ENCODE measurements at places on chromosomes 5 and 9.
A peak's percentile ranks its signal among the peaks of the same experiment; 100 is the strongest.

- H3K27me3 ChIP-seq, result peaks cover 5% of the 10 kb centered on the region
- no peaks in the 10 kb centered on the region for H3K4me1 ChIP-seq
- no peak overlapping the region for H3K4me3 ChIP-seq
- no peak for DNase-seq
Measured at GRCh38 chr5:67748165-67748690, 467.3 kb upstream of the PIK3R1 start.

DNA sequence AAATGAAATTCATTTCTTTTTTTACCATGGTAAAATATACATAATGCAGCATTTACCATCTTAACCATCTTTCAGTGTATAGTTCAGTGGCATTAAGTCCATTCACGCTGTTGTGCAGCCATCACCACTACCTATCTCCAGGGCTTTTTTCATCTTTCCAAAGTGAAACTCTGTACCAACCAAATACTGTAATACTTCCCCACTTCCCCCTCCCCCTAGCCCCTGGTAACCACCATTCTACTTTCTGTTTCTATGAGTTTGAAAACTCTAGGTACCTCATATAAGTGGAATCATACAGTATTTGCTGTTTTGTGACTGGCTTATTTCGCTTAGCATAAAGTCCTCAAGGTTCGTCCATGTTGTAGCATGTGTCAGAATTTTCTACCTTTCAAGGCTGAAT lies 23.4 kb downstream of the SPAAR start:
- peaks cover 7% of the 10 kb centered on the region for H3K4me1 ChIP-seq
- H3K36me3 ChIP-seq, result no peaks in the 10 kb centered on the region
- no peak overlapping the region for H3K4me3 ChIP-seq
- no peak for DNase-seq
- H3K27me3 ChIP-seq, result no peaks in the 10 kb centered on the region

GRCh38 chr5:77908787-77909186 lies 132.6 kb upstream of the TBCA start:
- peaks cover 2% of the 10 kb centered on the region for H3K36me3 ChIP-seq
- H3K27ac ChIP-seq, result no peak overlapping the region
- H3K4me3 ChIP-seq, result no peak overlapping the region
- DNase-seq, result no peak
- H3K27me3 ChIP-seq, result peaks cover 45% of the 10 kb centered on the region
- H3K4me1 ChIP-seq, result peaks cover 3% of the 10 kb centered on the region

GRCh38 chr5:107235167-107235566 lies 435.6 kb downstream of the EFNA5 start:
- no peaks in the 10 kb centered on the region for H3K4me1 ChIP-seq
- no peak overlapping the region for H3K27ac ChIP-seq
- no peaks in the 10 kb centered on the region for H3K27me3 ChIP-seq
- H3K4me3 ChIP-seq, result no peak overlapping the region

- DNase-seq, result no peak
- no peak overlapping the region for H3K4me3 ChIP-seq
- H3K27ac ChIP-seq, result no peak overlapping the region
- H3K4me1 ChIP-seq, result peaks cover 14% of the 10 kb centered on the region
- H3K36me3 ChIP-seq, result no peaks in the 10 kb centered on the region
Measured at GRCh38 chr9:34606905-34607304, 5.0 kb downstream of the RPP25L start.

GRCh38 chr9:16345902-16346301 lies 524.6 kb downstream of the BNC2 start:
- H3K4me1 ChIP-seq, result no peaks in the 10 kb centered on the region
- H3K27ac ChIP-seq, result no peak overlapping the region
- H3K27me3 ChIP-seq, result no peaks in the 10 kb centered on the region
- H3K4me3 ChIP-seq, result no peak overlapping the region
- DNase-seq, result no peak
- H3K36me3 ChIP-seq, result no peaks in the 10 kb centered on the region

- DNase-seq, result no peak
- peaks cover 79% of the 10 kb centered on the region for H3K4me1 ChIP-seq
- H3K27me3 ChIP-seq, result no peaks in the 10 kb centered on the region
- H3K27ac ChIP-seq, result peak overlapping the region; percentile 99
- peaks cover 7% of the 10 kb centered on the region for H3K36me3 ChIP-seq
- peak overlapping the region; percentile 66 for H3K4me3 ChIP-seq
Measured at GRCh38 chr5:119319401-119319800, 36.4 kb upstream of the TNFAIP8 start.

DNA sequence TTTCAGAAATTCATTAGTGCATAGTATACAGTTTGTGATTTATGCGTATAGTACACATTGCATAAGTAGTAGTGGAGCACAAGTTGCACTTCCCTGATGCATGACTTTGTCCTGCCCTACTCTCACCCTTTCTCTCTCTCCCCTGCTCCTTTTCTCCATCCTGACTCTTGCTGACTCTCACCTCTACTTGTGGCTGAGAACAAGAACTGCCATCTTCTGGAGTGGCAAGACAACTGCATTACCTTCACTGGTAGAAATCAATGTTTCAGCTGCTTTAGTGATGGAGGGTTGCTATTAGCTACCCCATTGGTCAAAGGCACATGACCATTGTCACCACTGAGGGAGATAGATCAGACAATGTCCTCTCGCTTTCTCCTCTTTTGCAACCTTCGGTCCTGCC lies 26.9 kb downstream of the SPEF2 start:
- H3K4me3 ChIP-seq, result no peak overlapping the region
- no peak for DNase-seq
- H3K27me3 ChIP-seq, result no peaks in the 10 kb centered on the region
- no peak overlapping the region for H3K27ac ChIP-seq
- peaks cover 13% of the 10 kb centered on the region for H3K36me3 ChIP-seq
- H3K4me1 ChIP-seq, result peaks cover 2% of the 10 kb centered on the region

DNA sequence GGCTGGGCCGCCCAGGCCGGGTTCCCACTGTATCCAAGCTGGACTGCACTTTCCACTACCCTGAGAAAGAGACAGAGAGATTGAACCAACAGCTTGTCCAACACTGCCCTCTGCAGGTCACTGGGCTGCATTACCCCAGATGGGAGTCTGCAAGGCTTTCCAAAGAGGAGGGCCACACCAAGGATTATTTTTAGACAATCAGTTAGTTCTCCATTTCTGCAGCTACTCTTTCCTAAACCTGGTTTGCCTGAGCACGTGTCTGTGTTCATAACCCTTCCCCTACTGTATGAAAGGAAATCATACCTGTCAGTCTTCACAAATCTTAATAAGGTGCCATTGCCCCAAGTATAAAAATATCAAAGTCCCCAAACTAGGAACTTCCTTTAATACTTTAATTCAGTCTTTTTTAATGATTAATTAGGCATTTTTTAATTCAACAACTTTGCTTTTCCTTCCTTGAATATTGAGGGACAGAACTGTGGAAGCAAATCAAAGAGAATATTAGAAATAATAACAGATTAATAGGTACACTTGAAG lies 13.4 kb upstream of the FGF1 start:
- H3K27me3 ChIP-seq, result peaks cover 15% of the 10 kb centered on the region
- H3K36me3 ChIP-seq, result peaks cover 2% of the 10 kb centered on the region

DNA sequence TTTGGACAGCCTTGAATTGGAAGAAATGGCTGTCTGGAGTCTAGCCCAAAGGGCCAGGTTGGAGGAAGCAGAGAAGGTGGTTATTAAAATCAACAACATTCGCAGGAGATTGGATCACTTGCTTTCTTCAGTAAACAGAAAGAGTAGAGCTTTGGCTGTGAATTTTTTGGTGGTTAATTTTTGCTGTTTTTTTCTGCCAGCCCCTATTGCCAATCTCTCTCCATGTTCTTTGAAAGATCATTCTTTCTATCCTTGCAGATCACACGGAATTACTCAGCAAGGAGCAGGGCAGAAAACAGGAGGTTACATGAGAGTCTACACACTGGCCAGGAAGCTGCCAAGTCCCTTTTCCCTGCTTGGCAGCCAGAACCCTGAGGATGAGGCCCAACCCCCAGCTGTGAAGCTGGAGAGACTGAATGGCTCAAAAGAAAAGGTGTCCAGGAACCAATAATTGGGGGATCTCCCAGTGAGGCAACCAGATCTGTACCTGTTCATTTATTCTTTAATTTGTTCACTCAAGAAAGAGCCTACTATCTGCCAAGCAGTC lies 13.0 kb downstream of the GLRX start:
- H3K36me3 ChIP-seq, result peaks cover 7% of the 10 kb centered on the region
- no peaks in the 10 kb centered on the region for H3K27me3 ChIP-seq
- peak overlapping the region; percentile 96 for H3K27ac ChIP-seq
- peak overlapping the region; percentile 79 for H3K4me3 ChIP-seq

- no peak overlapping the region for H3K4me3 ChIP-seq
- peaks cover 78% of the 10 kb centered on the region for H3K27me3 ChIP-seq
- no peak overlapping the region for H3K27ac ChIP-seq
- no peak for DNase-seq
- H3K36me3 ChIP-seq, result peaks cover 7% of the 10 kb centered on the region
- H3K4me1 ChIP-seq, result peaks cover 25% of the 10 kb centered on the region
Measured at GRCh38 chr9:93962017-93962416, 6.9 kb upstream of the BARX1 start.

DNA sequence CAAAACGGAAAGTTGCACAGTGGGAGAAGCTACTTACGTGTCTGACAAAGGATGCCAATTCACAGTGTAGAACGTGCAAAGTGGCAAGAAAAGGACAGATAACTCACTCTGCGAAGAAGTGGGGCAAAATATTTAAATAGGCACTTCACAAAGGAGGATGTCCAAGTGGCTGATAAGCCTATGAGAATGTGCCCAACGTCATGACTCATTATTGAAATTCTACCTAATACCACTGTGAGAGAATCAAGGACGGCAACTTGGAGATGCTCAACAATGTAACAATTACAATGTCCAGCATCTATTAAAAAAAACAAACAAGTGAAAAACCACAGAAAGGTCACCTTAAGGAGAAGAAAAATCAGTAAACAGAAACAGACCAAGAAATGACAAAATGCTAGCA lies 59.0 kb downstream of the NACC2 start:
- no peak overlapping the region for H3K27ac ChIP-seq
- H3K4me1 ChIP-seq, result peaks cover 4% of the 10 kb centered on the region
- no peaks in the 10 kb centered on the region for H3K27me3 ChIP-seq
- no peak for DNase-seq

DNA sequence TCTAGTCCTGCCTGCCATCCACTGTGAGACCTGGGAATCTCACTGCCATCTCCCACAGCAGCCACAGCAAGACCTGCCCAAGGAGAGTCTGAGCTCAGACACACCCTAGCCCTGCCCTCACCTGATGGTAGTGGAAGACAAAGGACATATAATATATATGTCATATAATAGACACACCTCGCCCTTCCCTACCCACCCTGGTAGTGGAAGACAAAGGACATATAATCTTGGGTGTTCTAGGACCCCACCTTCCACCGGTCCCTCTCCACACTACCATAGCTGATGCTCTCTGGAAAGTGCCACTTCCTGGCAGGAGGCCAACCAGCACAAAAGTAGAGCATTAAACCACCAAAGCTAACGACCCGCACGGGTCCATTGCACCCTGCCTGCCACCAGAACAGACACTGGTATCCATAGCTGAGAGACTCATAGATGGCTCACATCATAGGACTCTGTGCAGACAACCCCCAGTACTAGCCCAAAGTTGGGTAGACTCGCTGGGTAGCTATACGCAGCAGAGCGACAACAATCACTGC lies 545.6 kb downstream of the CAAP1 start:
- no peaks in the 10 kb centered on the region for H3K4me1 ChIP-seq
- H3K4me3 ChIP-seq, result no peak overlapping the region
- H3K36me3 ChIP-seq, result no peaks in the 10 kb centered on the region
- no peak for DNase-seq
- H3K27me3 ChIP-seq, result no peaks in the 10 kb centered on the region
- no peak overlapping the region for H3K27ac ChIP-seq

DNA sequence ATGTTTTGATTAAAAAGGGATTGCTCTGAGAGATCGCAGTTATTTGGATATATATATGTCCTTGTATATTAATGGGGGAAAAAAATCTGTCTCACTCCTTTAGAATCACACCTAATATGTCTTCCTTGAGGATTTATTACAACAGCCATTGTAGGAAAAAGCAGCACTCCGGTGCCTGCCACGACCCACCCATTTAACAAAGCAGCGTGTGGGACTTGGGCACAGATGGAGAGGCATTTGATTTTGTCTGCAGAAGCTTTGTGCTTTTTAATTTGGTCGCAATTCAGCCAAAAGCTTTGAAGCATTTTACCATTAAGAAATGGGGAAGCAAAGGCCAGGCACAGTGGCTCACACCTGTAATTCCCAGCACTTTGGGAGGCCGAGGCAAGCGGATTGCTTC lies 159.2 kb downstream of the SMARCA2 start:
- no peak overlapping the region for H3K4me3 ChIP-seq
- H3K4me1 ChIP-seq, result peaks cover 13% of the 10 kb centered on the region
- peaks cover 6% of the 10 kb centered on the region for H3K36me3 ChIP-seq
- DNase-seq, result no peak
- peak overlapping the region; percentile 87 for H3K27ac ChIP-seq
- no peaks in the 10 kb centered on the region for H3K27me3 ChIP-seq

DNA sequence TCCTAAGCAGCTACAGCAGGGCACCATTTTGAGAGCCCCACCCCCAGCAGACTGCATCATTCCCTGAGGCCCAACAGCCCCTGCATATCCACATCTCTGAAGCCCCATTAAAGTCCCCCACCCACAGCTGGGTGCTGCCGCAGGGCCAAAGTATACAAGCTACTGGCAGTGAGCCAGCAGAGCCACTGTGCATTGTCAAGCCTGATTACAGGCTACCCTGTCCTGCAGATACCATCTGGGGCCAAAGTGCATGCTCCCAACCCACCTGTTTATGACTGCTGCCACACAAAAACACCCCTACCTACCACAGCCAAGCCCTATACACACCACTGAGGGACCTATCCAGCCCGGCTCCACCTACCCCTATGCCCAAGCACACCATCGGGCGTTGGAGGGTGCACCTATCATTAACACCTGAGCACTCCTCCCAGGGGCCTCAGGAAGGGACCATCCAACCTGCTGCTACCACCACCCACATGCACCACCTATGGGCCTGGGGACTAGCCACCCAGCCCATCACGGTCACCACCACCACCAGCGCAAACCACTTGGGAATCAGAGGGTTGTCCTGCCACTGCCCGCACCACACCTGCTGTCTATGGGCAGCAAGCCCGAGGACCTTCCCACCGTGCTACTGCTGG lies 105.0 kb downstream of the PLPP1 start:
- no peak for DNase-seq
- no peak overlapping the region for H3K27ac ChIP-seq
- no peak overlapping the region for H3K4me3 ChIP-seq

DNA sequence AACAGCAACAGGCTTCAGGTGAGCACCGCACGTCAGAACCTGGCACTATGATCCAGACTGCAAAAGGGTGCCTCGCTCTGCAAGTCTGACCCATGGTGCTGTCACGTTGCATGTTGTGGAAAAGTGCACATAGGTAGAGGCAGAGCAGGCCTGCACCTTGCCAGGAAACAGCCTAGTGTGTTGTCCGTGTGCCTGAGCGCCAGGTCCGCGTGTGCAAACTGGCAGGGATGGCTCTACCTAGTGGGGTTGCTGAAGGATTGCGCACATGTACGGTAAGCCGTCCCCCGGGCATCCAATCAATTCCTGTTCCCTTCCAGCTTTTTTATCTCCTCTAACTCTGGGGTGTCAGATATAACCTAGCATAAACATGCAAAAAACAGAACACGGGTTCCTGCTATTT lies 219.5 kb downstream of the NXNL2 start:
- H3K36me3 ChIP-seq, result no peaks in the 10 kb centered on the region
- no peak for DNase-seq
- no peaks in the 10 kb centered on the region for H3K4me1 ChIP-seq
- no peak overlapping the region for H3K27ac ChIP-seq
- peaks cover 30% of the 10 kb centered on the region for H3K27me3 ChIP-seq

All from T-helper 17 cell (primary cell).